ENCODE measurements at places on chromosomes 16 and 17.

GRCh38 chr17:39224778-39225307 is 902 bp downstream of the STAC2 start:
- DNase-seq: no peak

GRCh38 chr16:57127836-57128235 is 35.5 kb downstream of the CPNE2 start:
- no peak for DNase-seq

- DNase-seq: no peak
Measured at GRCh38 chr17:64736804-64737492, 74.8 kb upstream of the SMURF2 start.

- DNase-seq: no peak
Measured at GRCh38 chr17:77304051-77304745, 163.4 kb downstream of the SEC14L1 start.

DNA sequence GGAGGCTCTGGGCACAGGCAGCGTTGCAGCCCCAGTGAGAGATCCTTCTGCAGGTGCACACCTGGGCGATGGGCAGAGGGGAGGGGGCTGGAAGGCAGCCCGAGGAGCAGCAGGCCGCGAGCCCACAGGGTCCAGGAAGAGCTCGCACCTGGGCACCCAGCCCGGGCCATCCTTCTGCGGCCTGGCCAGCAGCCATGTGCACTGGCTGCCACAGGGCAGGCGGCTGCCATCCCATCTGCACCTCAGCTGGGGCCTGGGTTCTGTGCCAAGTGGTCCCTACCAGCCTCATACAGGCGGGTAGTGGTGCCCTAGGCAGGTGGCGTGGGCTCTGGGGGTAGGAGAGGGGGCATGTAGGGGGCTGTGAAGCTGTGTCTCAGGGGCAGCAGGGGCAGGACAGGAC is 197.2 kb downstream of the RBFOX3 start:
- no peak for DNase-seq
